Activated B cell treated with CpG ODN at 0.5 μM for 24 hours (primary cell): ENCODE measurements at places on chromosomes 5 and 9. TPM values are rescaled to one million over a fixed set of nuclear protein-coding genes. Genes with fewer than 3 reads are reported as not detected.

- peak overlapping the region; percentile 84 for H3K27ac ChIP-seq
- peaks cover 37% of the 10 kb centered on the region for H3K4me1 ChIP-seq
- peaks cover 65% of the 10 kb centered on the region for H3K36me3 ChIP-seq
- H3K4me3 ChIP-seq, result peak overlapping the region; percentile 24
- no peak for DNase-seq
Measured at GRCh38 chr9:137722481-137722880, 103.7 kb downstream of the EHMT1 start.

- H3K4me1 ChIP-seq, result no peaks in the 10 kb centered on the region
- H3K4me3 ChIP-seq, result no peak overlapping the region
- no peak overlapping the region for H3K27ac ChIP-seq
- peaks cover 50% of the 10 kb centered on the region for H3K36me3 ChIP-seq
Measured at GRCh38 chr9:32431196-32431595, 46.8 kb downstream of the ACO1 start.

GRCh38 chr5:151550146-151550545 lies 41.0 kb downstream of the FAT2 start:
- DNase-seq, result no peak
- no peak overlapping the region for H3K27ac ChIP-seq
- H3K36me3 ChIP-seq, result no peaks in the 10 kb centered on the region
- H3K27me3 ChIP-seq, result peaks cover 3% of the 10 kb centered on the region
- H3K4me1 ChIP-seq, result peaks cover 4% of the 10 kb centered on the region

GRCh38 chr9:93127395-93127911 lies 6.6 kb downstream of the NINJ1 start:
- peaks cover 21% of the 10 kb centered on the region for H3K4me1 ChIP-seq
- H3K27ac ChIP-seq, result no peak overlapping the region
- no peaks in the 10 kb centered on the region for H3K27me3 ChIP-seq
- DNase-seq, result peak; percentile 14

Gene NUDT2
- total RNA-seq, result 19.2 and 19.7 TPM in 2 replicates

DNA sequence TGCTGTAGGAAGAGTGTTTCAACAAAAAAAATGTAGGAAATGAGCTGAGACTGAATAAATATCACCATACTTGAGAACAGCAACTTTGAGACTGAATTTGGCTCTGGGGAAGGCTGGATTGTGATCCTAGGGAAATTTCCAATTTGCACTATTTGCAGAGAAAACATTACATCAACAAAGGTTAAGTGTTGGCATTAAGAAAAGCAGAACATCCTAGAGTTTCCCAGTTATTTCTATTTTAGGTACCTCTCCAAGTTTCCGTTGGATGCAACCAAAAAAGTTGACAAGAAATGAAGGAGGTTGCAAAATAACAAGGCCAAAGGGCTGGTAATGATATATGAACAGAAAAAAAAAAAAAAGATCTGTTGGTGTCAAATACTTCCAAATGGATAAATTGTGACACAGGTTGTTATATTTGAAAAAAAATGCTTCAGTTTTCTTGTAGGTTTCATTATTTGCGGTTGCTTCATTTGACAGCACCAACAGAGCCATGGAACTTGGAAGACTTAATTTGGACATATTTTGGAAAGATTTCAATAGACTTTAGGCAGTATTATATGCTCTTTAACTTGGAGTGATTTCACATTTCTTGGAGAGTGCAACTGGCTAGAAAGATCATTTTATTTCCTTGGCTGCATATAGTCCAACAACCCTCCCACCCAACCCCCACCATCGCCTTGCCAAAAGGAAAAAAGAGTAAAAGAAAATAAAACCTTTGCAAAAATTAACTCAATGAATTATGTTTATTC lies 230.8 kb downstream of the ZNF608 start:
- H3K4me1 ChIP-seq, result peaks cover 13% of the 10 kb centered on the region
- H3K4me3 ChIP-seq, result no peak overlapping the region
- no peak for DNase-seq
- H3K27ac ChIP-seq, result no peak overlapping the region
- H3K36me3 ChIP-seq, result no peaks in the 10 kb centered on the region

Gene SPEF2
- total RNA-seq, result 2.4 and 3.7 TPM in 2 replicates

Gene PCDHB11
- total RNA-seq, result not detected in 2 replicates

Gene OR1N2
- not detected in 2 replicates for total RNA-seq

Gene TSSK1B
- not detected in 2 replicates for total RNA-seq

DNA sequence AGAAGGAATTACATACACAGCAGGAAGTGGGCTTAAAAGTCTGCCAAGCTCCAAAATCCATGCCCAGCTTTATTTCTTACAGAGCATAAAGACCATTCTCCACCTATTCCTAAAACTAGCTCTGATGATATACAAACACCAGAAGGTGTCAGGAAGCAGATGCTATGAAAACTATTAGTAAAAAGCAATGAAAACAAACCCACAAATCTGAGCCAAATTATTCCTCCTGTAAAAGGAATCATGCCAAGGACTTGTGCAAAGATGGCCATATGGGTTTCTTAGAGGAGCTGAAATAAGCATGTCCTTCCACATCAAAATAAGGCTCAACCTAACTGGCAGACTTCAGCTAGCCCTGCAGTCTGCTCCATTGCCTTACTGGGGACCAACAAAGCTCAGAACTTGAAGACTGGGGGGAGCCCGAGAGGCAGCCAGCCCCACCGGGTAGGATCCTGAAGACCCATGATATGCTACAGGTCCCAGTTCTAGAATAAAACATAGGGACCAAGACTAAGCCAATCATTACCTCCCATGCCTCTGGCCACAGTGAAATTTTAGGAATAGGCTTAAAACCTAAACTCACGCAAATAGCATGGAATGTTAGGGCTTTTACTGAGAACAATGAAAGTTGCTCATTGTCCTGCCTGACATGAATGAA lies 42.8 kb upstream of the GABRP start:
- H3K4me3 ChIP-seq, result no peak overlapping the region
- H3K27me3 ChIP-seq, result peaks cover 20% of the 10 kb centered on the region
- H3K4me1 ChIP-seq, result peaks cover 3% of the 10 kb centered on the region
- H3K27ac ChIP-seq, result no peak overlapping the region
- no peak for DNase-seq

DNA sequence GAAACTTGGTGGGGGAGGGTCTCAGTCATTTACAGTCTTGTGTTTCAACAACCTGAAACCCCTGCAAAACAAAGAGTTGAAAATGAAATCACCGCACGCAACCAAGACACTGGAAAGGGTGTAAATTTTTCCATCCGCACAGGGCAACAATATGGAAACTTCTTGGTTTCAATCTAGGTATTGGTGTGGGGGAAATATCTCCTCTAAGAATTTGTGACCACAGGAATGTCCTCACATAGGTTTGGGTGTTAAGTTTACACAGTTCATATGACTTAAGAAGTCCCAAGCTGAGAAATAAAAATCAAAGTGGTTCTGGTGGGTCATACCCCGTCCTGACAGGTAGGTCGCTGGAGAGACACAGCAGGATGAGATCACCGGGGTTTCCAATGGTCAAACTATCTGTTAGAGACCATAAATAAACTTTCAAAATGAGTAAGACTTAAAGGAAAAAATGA lies 51.9 kb upstream of the PIP5K1B start:
- no peak for DNase-seq
- H3K36me3 ChIP-seq, result no peaks in the 10 kb centered on the region
- H3K4me3 ChIP-seq, result no peak overlapping the region
- no peaks in the 10 kb centered on the region for H3K27me3 ChIP-seq
- H3K27ac ChIP-seq, result peak overlapping the region; percentile 62

Gene PCDHA12
- total RNA-seq, result not detected in 2 replicates
